Heart left ventricle (tissue), 16 donors: ENCODE measurements at places on chromosomes 7 and 10.

GRCh38 chr7:40544221-40544723 lies 409.5 kb downstream of the SUGCT start:
- no peak for DNase-seq

- peak; percentile 17 for DNase-seq
Observed at GRCh38 chr7:1857487-1858421, 187.7 kb downstream of the ELFN1 start.

GRCh38 chr7:142345811-142346210 lies 88.0 kb upstream of the PRSS58 start:
- no peak for DNase-seq

- peak; percentile 88 for DNase-seq
Observed at GRCh38 chr10:72248468-72249151, 25.1 kb upstream of the DDIT4 start.

DNA sequence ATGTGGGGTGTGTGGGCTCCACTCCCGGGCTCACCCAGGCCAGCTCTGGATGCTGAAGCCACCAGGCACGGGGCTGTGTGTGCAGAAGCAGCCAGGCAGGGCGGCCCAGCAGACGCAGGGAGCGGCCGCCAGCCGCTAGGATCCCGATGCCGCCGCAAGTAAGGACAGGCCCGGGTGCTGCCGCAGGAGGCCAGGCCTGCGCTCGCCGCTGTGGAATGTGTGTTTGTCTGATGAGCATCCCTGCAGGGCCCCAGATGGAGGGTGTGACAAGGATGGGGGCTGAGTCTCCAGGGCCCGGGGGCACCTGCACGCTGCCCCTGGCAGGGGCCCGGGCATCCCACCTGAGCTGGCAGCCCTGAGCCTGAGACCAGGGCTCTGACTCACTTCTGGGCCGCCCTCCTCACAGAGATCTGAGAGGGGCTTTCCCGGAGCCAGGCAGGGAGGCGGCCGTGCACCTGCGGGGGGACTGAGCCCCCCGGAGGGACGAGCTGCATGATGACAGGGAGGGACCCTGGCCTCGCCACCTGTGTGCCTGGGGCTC lies 101.5 kb downstream of the FOXL3 start:
- no peak for DNase-seq

DNA sequence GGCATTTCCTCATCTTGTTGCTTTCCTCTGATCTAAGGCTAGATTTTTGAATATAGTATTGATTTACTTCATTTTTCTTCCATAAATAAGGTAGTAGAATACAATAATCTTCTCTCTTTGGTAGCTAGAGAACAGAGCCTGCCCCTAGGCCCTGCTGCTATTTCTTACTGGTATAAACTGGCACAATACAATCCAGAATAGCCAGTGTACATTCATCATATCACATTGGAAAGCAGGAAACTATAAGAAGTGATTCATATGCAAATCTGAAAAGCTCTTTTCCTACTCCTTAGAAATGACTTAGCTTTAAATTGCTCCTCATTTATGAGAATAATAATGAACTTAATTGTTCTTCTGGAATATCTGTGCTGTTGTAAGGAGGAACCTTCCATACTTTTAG lies 100.2 kb downstream of the KCND2 start:
- DNase-seq = no peak

GRCh38 chr7:95904099-95904498 lies 131.7 kb downstream of the DYNC1I1 start:
- no peak for DNase-seq

DNA sequence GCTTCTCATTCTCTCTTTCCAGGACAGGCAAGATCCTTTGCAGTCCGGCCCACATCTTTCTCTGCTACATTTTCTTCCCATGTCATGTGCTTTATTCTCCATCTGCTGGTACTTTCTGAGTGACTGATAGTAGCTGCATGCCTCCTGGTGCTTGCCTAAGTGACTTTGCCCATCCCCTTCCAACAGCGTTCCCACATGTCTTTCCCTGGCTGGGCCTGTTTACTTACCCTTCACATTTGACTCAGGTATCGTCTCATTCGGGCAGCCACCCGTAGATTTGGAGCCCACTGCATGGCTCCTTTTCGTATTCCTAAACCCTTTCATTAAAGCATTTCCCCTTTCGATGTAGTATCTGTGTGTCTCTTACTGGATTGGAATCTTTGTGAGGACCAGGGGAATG lies 24.6 kb downstream of the TYW1 start:
- no peak for DNase-seq

- no peak for DNase-seq
Observed at GRCh38 chr10:132926777-132927650, 15.4 kb downstream of the CFAP46 start.

- no peak for DNase-seq
Observed at GRCh38 chr7:55193245-55193644, 171.9 kb upstream of the LANCL2 start.

DNA sequence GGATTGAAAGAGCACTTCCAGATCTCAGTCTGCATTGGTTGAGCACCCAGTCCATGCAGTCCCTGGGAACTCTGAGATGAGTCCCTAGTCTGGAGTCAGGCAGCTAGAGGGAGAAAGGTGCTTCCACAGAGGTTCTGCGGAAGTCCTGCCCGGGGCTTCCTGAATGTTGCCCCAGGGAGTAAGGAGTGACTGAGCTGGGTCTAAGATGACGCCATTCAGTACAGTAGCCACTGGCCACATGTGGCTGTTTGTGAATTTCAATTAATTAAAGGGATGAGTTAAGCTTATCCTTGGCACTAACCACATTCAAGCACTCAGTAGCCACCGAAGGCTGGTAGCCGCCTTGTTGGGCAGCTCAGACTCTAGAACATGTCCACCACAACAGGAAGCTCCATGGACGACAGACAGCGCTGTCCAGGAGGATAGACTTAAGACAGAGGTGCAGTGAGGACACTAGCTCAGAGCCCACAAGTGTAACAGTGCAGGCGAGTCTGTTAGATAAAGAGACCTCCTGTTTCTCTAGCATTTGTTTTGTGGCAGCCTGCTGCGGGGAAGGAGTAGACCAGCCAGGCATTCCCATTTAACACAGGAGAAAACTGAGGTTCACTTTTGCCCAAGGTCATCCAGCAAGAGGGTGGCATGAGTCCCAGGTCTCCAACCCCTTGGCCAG lies 101.6 kb upstream of the PPIF start:
- no peak for DNase-seq

GRCh38 chr10:118439824-118440223 lies 97.7 kb upstream of the FAM204A start:
- no peak for DNase-seq

- peak; percentile 3 for DNase-seq
Observed at GRCh38 chr10:132111121-132111731, 45.5 kb downstream of the JAKMIP3 start.

DNA sequence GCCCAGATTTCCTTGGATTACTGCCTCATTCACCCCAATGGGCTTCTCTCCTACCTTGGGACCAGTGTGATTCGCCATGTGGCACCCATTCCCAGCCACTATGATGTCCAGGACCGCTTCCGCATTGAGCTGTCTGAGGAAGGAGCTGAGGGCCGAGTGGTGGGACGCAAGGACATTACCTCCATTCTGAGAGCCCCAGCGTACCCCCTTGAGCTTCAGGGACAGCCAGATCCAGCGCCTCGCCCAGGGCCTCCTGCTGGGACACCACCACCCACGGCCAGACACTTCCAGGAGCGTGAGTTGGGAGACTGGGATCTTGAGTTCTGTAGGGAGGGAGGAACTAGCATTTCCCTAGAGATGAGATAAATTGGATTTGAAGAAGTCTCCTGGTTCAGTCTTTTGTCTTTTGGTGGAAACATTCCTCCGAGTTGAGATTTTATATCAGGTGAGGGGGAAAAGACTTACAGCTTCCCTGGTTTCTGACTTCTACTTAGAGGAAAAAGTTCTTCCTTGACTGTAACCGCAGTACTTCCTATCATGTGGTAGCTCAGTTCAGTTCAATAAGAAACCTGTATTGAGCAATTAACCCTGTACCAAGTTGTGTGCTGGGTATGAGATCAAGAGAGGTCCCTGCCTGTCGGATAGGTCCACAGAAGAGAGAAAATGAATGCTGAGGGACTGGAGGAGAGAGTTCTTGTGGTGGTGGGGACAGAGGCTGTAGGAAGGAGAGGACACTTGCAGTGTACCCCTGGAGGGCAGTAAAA lies 1.3 kb downstream of the MOSPD3 start:
- no peak for DNase-seq

- DNase-seq = peak; percentile 62
Observed at GRCh38 chr10:61899997-61900828, 1.3 kb upstream of the ARID5B start.

DNA sequence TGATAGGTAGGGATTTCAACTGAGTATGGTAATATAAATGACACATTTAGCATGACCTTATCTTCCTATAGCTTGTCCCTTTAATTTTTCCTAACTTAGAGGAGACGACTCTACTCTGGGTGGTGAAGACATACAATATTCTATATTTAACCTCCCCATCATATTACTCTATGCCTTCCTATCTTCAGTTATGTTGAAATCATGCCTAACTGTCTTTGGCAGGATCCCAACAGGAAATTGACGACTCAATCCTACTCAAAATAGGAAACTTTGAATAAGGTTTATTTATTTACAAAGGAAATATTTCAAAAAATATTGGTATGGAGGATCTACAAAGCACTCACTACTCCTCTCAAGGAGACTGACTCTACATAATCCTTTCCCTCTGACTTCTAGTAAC lies 24.1 kb upstream of the SEMA3A start:
- DNase-seq = no peak

GRCh38 chr10:21263263-21263803 lies 262.1 kb downstream of the SKIDA1 start:
- DNase-seq = no peak

DNA sequence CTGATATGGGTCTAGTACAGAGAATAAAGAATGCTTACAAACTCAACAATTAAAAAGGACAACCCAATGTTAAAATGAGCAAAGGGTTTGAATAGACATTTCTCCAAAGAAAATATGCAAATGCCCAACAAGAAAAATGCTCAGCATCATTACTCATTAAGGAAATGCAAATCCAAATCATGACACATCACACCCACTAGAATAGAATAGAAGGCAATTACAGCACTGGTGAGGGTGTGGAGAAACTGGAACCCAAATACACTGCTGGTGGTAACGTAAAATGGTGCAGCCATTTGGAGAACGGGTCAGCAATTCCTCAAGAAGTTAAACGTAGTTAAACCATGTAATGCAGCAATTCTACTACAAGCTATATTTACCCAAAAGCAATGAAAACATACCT lies 53.8 kb downstream of the KDM7A start:
- no peak for DNase-seq

DNA sequence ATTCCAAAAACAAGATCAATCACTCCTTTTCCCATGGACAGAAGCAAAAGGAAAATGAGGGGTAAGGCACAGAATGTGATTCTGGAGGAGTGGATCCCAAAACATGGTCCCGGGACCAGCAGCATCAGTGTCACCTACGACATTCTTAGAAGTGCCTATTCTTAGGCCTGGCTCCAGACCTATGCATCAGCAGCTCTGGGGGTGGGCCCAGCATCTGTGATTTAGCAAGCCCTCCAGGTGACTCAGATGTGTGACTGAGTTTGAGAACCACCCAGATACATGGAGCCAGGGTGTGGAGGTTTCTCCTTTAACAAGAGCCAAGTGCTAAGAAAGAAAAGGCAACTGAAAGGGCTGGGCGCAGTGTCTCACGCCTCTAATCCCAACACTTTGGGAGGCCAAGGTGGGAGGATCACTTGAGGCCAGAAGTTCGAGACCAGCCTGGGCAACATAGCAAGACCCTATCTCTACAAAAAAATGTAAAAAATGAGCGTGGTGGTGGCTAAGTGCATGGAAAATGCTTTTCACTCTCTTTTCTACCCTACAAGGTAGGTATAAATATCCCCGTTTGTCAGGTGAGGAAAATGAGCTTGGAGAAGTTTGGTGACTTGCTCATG lies 17.1 kb upstream of the ARPC1A start:
- no peak for DNase-seq

DNA sequence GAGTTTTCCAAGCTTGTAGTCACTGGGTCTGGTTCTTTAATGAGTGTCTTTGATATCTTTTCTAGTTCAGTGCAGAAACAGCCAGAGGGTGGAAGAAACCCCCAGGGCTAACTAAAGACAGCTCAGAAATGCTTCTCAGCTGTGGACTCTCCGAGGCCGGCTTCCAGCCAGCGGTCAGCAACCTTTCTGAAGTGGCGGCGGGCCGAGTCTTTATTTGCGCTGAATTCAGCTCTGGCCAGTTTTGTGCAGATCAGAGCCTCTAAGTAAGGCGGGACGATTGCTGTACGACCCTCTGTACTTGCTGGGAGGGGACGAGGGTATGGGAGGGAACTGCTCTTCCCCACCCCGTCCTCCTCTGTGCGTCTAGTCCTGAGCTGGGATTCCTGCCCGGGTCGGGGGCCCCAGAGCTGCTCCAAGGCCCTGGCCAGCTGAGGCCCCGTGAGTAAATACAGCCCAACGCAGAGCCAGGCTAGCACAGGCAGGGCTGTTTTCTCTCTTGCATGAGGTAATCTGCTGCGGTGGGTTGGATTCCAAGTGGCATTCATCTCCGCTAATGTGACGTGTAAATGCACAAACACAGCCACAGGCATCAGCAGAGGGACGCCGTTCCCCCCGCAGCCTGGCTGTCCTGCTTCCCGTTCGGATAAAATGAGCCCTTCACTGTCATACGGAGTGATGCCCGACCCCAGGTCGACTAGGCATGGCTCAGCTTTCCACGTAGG lies 159.8 kb downstream of the PIP4K2A start:
- DNase-seq = peak; percentile 64

DNA sequence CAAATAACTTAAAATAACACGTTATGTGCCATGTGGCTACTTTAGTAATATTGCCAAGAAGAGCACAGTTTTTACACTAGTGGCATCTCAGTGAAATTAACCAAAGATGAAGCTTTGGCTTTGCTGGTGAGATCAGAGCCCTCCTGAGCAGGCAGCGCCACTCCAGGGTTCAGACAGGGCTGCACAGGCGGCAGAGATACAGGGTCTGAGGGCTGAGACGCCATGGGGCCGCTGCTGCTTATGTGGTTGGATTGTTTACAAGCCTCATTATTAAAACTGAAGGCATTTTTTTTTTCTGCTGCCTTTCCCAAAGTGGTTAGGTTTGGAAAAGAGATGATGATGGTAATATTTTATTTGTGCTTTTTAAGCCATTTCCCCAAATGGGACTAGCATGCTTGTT lies 68.8 kb upstream of the DNAJB6 start:
- no peak for DNase-seq

- no peak for DNase-seq
Observed at GRCh38 chr10:7866176-7866575, 47.9 kb downstream of the TAF3 start.

DNA sequence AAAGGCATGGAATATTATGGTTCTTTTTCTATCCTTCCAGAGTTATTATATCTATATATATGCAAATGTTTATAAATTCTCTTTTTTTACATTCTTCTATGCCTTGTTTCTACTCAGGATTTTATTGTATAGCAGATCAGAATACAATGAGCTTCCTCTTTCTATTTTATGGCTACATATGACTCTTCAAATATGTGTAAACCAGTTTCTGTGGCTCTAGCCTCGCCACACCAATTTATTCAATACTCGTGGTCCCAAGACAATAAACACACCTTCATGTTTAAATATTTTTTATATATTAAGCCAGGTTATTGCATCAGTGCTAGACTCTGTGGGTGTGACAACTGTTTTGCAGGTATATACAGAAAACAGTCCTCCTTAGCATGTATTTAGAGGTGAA lies 237.5 kb upstream of the MKLN1 start:
- DNase-seq = no peak
